ENCODE measurements at places on chromosomes 1 and 21.

DNA sequence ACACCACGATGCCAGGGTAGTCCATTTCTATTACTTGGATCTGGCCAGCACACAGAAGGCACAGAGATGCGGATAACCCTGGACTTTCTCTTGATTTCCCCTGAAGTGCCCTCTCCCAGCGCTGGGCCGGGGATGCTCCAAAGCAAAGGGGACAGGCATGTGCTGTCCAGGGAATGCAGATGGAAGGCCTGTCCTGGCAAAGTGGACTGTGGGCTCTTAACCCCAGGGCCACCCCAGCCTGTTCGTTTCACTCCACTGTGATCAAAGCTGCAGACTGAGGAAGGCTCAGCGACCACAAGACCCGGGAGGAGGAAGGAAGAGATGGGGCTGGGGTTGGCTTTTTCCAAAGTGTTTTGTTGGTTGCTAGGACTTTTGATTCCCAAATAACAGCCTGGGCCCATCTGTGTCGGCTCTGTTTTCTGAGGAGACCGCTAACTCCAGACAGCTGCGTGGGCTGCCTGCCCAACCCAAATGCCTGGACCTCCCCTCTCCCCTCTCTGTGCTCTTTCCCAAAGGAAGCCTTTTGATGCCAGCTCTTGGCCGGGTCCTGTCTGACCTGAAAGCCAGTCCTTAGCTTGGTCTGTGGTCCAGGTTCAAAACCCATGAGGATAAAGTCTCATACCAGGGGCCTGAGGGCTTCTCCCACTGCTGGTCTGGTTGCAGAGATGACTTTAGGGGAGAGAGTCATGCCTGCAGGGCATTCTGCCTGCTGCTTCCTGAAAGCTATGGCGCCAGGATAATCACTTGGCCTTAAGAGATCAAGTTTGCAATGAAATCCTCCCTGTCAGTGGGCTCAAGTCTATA is 119.6 kb upstream of the CD34 start:
- no peak for DNase-seq

DNA sequence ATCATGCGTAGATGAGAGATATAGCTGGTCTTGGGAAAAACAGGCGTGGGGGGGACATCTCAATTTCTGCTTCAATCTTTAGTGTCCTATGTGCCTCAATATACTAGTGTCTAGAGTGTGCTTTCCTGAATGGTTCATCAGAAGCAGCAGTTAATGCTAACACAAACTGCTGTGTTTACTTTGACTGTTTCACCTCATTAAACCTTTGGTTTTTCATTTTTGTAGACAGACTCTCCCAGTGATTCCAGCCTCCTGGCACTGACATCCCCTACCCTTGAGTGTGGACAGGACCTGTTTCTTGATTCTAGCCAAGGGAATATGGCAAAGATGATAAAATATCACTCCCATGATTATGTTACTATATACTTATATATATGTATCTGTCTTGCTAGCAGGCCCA is 37.6 kb downstream of the ZYG11A start:
- DNase-seq: no peak

GRCh38 chr1:40199126-40199525 is 37.9 kb downstream of the RLF start:
- no peak for DNase-seq

GRCh38 chr21:38173276-38174035 is 83.3 kb upstream of the KCNJ15 start:
- no peak for DNase-seq

All from naive thymus-derived CD8-positive, alpha-beta T cell (primary cell).